ENCODE measurements at places on chromosomes 1 and 21.

GRCh38 chr1:95583661-95584210 lies 349.7 kb downstream of the RWDD3 start:
- no peaks in the 10 kb centered on the region for H3K36me3 ChIP-seq
- DNase-seq, result no peak
- H3K4me3 ChIP-seq, result no peak overlapping the region
- H3K27ac ChIP-seq, result no peak overlapping the region

DNA sequence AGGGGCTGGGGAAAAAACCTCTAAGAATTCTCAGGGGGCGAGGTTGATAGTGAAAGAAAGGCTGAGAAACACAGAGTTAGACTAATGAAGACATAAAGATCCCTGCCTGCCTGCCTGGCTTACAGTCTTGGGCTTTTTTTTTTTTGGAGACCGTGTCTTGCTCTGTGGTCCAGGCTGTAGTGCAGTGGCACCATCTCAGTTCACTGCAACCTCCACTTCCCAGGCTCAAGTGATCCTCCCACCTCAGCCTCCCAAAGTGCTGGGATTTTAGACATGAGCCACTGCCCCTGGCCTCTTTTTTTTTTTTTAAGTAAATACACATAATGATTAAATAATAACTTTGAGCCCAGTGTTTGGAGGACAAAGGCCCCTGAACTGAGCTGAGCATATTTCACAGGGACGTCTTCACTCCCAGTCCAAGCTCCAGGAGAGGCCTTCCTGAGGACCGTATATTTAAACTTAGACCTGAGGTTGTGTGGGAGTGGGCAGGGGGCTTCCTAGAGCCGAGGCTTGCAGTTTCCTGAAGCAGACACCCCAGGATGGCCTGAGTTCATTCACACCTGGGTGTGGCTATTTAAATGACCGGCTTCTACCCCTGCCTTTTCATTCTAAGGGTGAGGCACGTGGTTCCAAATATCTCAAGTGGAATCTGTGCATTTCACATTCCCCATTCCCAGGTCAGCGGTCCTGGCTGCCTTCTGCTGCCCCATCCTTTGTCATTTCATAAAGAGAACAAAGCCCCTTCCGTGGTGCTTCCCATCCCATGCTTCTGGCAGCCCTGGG lies 16.0 kb upstream of the EFHD2 start:
- no peak for DNase-seq
- no peaks in the 10 kb centered on the region for H3K27me3 ChIP-seq
- no peak overlapping the region for H3K4me3 ChIP-seq
- H3K4me1 ChIP-seq, result no peaks in the 10 kb centered on the region
- no peak overlapping the region for H3K27ac ChIP-seq
- H3K36me3 ChIP-seq, result no peaks in the 10 kb centered on the region

- no peak for DNase-seq
- no peaks in the 10 kb centered on the region for H3K36me3 ChIP-seq
- no peak overlapping the region for H3K4me3 ChIP-seq
Measured at GRCh38 chr1:101088431-101088830, 62.8 kb upstream of the DPH5 start.

DNA sequence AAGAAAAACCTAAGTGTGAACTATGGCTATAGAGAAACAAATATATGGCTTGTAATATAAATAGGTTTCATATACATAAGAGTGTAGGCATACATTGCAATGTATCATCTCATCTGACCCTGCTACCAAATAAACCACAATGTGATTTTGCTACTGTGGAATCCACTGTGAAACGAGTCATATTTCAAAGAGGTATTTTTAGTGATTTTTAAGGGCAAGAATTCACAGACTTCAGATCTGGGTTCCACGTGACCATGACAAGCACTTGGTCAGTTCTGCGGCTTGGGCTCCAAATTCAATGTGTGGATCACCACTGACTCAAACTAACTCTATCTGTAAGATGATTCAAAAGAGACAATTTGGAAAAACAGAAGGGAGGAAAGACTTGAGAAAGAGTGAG lies 147.0 kb upstream of the ERG start:
- no peaks in the 10 kb centered on the region for H3K36me3 ChIP-seq
- H3K27me3 ChIP-seq, result no peaks in the 10 kb centered on the region
- H3K4me1 ChIP-seq, result no peaks in the 10 kb centered on the region
- H3K27ac ChIP-seq, result no peak overlapping the region
- H3K4me3 ChIP-seq, result no peak overlapping the region
- no peak for DNase-seq

DNA sequence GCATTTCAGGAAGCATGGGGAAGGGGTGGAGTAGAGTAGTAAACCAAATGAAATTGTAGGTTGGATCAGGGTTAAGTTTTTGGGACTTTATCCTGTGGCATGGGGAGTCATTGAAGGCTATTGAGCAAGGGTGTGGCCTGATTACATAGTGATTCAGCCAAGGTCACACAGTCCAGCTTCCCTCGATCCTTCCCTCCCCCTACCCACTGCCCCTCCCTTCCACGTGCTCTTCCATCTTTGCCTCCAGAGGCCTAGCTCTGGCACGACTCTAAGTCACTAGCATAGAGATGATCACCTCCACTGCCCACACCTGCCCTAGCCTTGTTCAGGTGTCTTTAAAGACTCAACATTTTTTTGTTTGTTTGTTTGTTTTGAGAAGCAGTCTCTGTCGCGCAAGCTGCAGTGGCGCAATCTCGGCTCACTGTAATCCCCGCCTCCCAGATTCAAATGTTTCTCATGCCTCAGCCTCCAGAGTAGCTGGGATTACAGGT lies 37.2 kb upstream of the SLC9A1 start:
- no peak overlapping the region for H3K4me3 ChIP-seq
- no peak overlapping the region for H3K27ac ChIP-seq
- DNase-seq, result no peak
- no peaks in the 10 kb centered on the region for H3K27me3 ChIP-seq
- no peaks in the 10 kb centered on the region for H3K4me1 ChIP-seq

DNA sequence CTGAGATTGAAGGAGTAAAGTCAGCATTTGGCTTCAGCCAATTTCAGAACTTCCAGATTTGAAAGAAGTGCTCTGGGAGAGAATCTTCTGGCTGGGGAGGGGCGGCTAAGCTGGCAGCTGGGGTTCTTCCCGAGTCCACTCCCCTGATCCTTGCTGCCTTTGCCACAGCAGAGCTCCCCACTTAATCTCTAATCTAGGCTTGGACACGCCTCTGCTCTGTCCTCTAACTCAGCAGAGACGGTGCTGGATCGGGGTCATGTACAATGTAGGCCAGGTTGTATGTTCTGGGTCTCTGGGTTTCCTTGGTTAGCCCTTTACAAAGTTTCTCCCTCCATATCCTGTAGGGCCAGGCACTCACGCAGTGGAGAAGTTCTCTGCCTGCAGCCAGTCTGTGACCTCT lies 10.1 kb upstream of the GSTM3 start:
- no peak overlapping the region for H3K4me3 ChIP-seq
- peak; percentile 4 for DNase-seq
- no peaks in the 10 kb centered on the region for H3K27me3 ChIP-seq
- H3K36me3 ChIP-seq, result no peaks in the 10 kb centered on the region
- H3K27ac ChIP-seq, result no peak overlapping the region

- H3K4me1 ChIP-seq, result peaks cover 5% of the 10 kb centered on the region
- DNase-seq, result no peak
- no peak overlapping the region for H3K4me3 ChIP-seq
- H3K36me3 ChIP-seq, result no peaks in the 10 kb centered on the region
- no peak overlapping the region for H3K27ac ChIP-seq
Measured at GRCh38 chr1:39089931-39090521, 63.9 kb downstream of the NDUFS5 start.

DNA sequence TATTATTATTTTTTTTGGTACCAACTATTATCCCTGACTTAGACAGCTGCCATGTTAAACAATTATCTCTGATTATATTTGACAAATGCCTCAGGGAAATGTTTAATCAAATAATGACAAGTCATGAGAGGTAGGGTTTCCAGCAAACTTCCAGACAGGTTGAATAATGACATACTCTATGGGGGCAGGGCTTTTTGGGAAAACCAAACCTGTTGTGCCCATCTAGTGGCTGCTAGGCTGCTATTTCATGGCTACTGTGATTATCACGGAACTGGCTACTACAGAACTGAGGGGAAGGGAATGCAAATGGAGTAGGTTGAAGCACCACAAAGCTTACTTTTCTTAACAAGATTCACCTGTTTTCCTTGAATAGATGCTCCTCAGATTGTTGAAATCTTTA lies 77.6 kb downstream of the DUSP10 start:
- H3K27me3 ChIP-seq, result no peaks in the 10 kb centered on the region
- H3K4me1 ChIP-seq, result no peaks in the 10 kb centered on the region
- DNase-seq, result no peak
- H3K36me3 ChIP-seq, result no peaks in the 10 kb centered on the region
- no peak overlapping the region for H3K27ac ChIP-seq
- H3K4me3 ChIP-seq, result no peak overlapping the region

- no peak for DNase-seq
- no peaks in the 10 kb centered on the region for H3K4me1 ChIP-seq
- H3K4me3 ChIP-seq, result no peak overlapping the region
- H3K27me3 ChIP-seq, result no peaks in the 10 kb centered on the region
- no peaks in the 10 kb centered on the region for H3K36me3 ChIP-seq
Measured at GRCh38 chr1:108057541-108057940, 92.6 kb upstream of the VAV3 start.

- no peak overlapping the region for H3K4me3 ChIP-seq
- no peak overlapping the region for H3K27ac ChIP-seq
- no peak for DNase-seq
- H3K4me1 ChIP-seq, result no peaks in the 10 kb centered on the region
Measured at GRCh38 chr1:15424146-15424667, 14.0 kb upstream of the CTRC start.

All from CD8-positive, alpha-beta memory T cell (primary cell).